ENCODE measurements at places on chromosomes 12 and 14. TPM values are rescaled to one million over a fixed set of nuclear protein-coding genes. Genes with fewer than 3 reads are reported as not detected.

GRCh38 chr12:96770219-96771102, 136.6 kb upstream of the NEDD1 start:
- H3K4me1 ChIP-seq = no peaks in the 10 kb centered on the region
- H3K4me3 ChIP-seq = no peak overlapping the region
- no peak overlapping the region for H3K27ac ChIP-seq

- peak; percentile 80 for DNase-seq
- H3K27me3 ChIP-seq = no peaks in the 10 kb centered on the region
- H3K4me1 ChIP-seq = peaks cover 4% of the 10 kb centered on the region
- H3K4me3 ChIP-seq = no peak overlapping the region
- H3K27ac ChIP-seq = peak overlapping the region; percentile 7
Measured at GRCh38 chr14:34018564-34019244, 67.8 kb upstream of the EGLN3 start.

GRCh38 chr12:5123921-5124320, 80.2 kb downstream of the KCNA5 start:
- no peak for DNase-seq
- H3K4me1 ChIP-seq = no peaks in the 10 kb centered on the region
- H3K36me3 ChIP-seq = no peaks in the 10 kb centered on the region
- H3K27ac ChIP-seq = no peak overlapping the region
- H3K4me3 ChIP-seq = no peak overlapping the region

DNA sequence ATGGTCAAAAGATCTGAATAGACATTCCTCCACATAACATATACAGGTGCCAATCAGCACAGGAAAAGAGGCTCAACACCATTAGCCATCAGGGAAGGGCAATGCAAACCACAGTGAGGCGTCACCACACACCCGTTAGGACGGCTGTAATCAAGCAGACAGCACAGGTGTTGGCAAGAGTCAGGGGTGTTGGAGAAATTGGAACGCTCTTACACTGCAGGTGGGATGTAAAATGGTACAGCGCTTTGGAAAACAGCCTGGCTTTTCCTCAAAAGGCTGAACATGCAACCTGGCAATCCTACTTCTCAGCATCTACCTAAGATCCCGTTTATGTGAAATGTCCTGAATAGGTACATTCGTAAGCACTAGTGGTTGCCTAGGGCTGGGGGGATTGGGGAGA, 21.5 kb upstream of the MMP17 start:
- H3K27ac ChIP-seq = no peak overlapping the region
- H3K36me3 ChIP-seq = peaks cover 5% of the 10 kb centered on the region
- no peak for DNase-seq
- H3K27me3 ChIP-seq = no peaks in the 10 kb centered on the region
- H3K4me1 ChIP-seq = peaks cover 12% of the 10 kb centered on the region

CCDC196 gene
- not detected for total RNA-seq

TMEM106C gene
- total RNA-seq = 70.6 TPM

ITPK1 gene
- total RNA-seq = 68.8 TPM

Data from sigmoid colon (tissue), 7 donors.